ENCODE measurements at places on chromosomes 6 and 20.

- no peak for DNase-seq
Observed at GRCh38 chr6:13923527-13924145, 1.1 kb upstream of the RNF182 start.

DNA sequence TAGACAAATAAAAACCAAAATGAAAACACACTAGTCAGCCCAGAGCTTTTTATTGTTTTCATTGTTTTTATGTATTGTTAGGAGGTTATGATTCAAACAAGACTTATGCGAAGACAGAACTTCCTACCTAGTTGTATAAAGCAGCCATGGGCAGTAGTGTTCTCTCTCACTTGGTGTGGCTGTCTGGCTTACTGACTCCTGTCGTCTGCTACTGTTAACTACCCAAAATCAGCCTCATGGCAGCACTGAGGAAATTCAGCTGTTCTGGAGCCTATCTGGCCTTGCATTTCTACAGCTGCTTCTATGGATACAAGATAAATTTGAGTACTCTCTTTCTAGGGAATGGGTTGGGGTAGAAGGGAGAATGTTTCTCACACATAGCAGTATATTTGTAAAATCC is 20.4 kb downstream of the VTA1 start:
- no peak for DNase-seq

DNA sequence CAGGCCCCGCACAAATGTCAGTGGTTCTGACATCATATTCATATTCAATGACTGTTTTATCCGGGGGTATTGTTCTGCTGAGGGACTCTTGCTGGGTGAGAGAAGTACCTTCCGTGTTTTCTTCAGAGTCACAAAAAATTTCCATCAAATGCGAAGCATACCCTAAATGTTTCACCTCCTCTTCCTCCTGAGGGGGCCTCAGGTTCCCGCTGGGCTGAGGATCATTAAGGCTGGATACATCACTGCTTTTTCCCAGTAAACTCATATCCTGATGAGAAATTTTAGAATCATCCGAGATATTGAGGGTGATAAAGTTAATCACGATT is 42.8 kb downstream of the IL20RA start:
- DNase-seq: no peak

DNA sequence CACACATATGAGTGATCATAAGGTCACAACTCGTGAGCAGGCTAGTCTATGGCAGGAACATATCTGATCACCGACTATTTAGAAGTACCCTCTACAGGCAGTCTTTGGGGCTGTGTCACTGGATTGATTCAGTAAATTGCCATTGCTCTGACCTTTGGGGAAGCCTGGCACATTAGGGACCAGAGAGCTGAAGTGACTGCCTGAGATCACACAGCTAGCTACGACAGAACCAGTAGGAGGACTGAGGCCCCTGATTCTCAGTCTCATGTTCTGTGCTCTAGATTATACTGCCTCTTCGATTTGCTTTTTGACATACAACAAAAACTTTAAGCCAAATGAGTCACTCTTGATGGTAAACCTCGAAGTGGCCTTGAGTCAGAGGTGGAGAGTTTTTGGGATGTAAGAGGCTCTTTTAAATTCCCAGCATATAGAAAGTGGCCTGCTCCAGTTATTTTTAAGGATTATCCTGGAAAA is 247.5 kb upstream of the SUPT3H start:
- no peak for DNase-seq

- no peak for DNase-seq
Observed at GRCh38 chr6:47256361-47256760, 53.3 kb downstream of the TNFRSF21 start.

All from NCI-H1092 (cell line).